Progenitor cell of endocrine pancreas (in vitro differentiated cells): ENCODE measurements at places on chromosomes 4 and X.

DNA sequence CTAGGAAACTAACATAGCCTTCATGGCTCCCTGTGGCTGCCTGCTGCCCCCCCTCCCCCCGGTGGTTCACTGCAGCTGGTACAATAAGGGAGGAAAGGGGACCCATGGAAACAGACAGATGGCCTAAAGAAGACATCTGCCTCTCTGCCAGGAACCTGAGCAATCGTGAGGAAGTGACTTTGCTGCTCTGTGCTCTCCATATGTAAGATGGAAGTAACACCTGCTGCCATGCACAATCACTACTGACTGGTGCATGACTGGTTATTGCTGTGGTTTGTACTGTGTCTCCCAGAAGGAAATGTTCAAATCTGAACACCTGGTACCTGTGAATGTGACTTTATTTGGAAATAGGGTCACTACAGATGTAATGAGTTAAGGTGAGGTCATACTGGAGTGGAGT is 43.6 kb downstream of the CD99L2 start:
- DNase-seq, result no peak

DNA sequence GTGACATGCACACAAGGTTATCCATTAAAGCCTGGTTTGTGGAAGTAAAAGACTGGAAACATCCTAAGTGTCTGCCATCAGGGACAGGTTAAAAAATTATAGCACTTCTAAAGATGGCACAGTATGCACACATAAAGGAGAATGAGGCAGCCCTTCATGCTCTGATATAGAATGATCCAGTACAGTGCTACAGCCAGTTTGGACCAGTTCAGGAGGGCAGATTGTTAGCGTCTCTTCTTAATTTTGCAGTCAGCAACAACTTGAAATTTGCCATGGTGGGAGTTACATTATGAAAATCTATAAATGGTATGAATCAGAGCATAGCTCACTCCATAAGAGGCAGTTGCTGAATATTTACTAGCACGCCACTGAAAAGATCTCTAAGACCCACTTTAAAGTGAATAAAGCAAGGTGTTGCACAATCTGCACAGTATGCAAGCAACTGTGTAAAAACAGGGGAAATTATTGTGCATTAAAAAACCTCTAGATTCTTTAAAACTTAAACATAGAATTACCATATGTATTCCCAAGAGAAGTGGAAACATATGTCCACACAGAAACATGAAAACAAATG is 20.3 kb upstream of the SOD3 start:
- no peak for DNase-seq

- peak; percentile 44 for DNase-seq
These were observed 44.4 kb upstream of the TMSB15B start for GRCh38 chrX:103918050-103918449.

DNA sequence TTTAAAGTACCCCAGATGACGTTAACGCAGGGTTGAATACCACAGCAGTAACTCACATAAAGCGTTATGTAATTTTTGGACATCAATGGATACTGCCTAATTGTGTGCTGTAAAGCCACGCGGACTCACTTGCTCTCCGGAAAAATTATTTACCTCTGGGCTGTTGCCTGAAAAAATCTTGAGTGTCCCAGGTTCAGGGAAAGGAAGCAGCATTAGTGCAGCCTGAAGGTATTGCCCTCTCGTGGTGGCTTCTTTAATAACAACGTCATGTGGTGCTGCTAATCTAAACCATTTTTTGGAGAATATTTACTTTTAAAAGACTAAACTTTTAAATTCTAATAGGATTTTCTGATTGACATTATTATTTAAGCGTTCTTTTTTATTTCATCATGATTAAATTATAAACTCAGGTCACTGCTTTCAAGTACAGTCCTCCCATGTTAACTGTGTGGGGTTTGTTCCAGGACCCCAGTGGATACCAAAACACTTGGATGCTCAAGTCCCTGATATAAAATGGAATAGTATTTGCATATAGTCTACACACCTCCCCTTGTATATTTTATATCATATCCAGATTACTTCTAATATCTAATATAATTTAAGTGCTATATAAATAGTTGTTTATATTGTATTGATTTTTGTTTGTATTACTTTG is 384.8 kb downstream of the FAM133A start:
- DNase-seq, result no peak

GRCh38 chr4:126701756-126702155 is 931.0 kb upstream of the INTU start:
- DNase-seq, result no peak

DNA sequence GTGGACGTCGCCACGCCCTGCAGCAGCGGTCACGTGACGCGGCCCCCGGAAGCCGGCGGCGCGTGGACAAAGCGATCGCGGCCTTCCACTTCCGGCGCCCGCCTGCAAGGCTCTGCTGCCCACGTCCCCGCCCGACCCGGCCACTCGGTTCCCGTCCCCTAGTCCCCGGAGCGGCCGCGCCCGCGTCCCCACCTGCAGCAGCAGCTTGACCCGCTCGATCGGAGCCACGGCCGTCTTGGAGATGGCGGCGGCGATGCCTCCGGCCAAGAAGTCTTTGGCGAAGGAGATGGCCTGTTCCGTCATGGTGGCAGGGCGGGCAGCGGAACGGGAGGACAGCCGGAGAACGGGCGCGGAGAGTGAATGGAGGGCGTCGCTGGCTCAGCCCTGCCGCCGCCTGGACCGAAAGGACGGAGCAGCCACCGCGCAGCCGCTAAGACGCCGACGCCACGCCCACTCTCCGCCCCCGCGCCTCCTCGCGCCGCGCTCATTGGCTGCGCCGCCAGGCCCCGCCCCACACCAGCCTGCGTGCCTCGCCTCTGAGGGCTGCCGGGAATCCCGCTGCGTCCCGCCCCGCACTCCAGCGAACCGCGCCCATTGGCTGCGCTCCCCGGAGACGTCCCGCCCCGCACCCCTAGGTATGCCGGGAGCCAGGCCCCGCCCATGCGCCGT is at the start of gene SLC25A6:
SLC25A6 (minus strand) TSS at position 407 of the 669 bp plus-strand sequence; CDS start at position 303, 104 bp downstream.
- peak; percentile 99 for DNase-seq

DNA sequence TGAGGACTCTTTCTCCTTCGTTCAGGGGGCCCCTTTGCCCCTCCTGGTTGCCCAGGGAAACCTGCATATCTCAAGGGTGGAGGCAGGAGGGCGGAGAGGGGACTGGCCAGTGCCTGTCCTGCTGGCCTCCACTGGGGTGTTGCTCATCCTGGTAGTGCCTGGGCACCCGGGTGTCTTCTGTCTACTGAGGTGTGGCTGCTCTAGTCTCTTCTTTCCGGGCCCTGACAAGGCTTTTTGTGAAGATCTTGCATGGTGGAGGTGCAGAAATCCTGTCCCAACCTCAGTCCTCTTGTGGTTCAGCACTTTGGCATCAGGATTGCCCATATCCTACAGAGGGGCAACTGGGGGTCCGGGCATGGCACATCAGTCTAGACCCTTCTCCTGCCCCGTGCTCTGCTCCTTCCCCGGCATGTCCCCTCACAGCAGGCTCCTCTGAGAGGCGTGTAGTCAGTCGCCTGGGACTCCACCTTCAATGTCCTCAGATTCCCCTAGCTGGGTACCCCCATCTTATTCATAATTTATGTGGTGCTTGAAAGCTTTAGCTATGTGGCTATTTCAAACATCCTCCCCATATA is 1.9 kb downstream of the CCDC110 start:
- no peak for DNase-seq

GRCh38 chr4:126265888-126266287 is 951.1 kb downstream of the FAT4 start:
- DNase-seq, result no peak

GRCh38 chr4:86482306-86483172 is 111.6 kb upstream of the PTPN13 start:
- DNase-seq, result no peak

DNA sequence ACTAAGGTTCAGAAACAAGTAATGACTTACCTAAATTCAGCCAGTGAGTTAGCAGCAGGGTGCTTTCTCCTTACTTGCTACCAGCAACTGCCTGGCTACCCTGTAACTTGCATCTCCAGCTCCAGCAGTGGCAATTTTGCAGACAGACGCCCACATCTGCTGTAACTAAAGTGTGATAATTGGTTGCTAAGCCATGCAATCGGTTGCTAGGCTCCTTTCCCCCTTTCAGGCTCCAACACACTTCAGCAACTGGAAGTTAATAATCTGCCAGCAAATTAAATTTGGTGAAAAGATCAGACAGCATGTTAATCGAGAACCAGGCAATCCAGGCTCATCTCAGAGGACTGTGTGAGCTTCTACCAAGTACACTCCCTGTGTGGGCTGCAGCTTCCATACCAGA is 24.2 kb upstream of the ARHGEF9 start:
- no peak for DNase-seq

DNA sequence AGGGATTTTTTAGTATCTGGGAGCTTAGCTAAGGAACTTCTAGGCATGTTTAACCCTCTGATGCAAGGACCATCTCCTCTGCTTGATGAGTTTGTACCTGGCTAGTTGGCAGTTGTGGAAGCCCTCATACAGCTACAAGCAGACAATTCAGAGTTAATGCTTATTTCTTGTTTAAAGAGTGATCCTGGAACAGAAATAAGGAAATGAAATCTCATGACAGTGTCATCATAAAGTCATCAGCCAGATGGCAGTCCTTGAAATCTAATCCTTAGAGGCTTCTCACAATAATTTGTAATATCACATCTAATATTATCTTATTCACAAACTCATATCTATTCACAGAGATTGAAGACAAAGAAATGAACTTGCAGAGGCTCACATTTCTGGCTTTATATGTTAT is 581.6 kb upstream of the FTHL17 start:
- DNase-seq, result no peak

GRCh38 chr4:146379744-146380143 is 142.0 kb downstream of the SLC10A7 start:
- no peak for DNase-seq

- DNase-seq, result no peak
These were observed 90.8 kb upstream of the SHISA3 start for GRCh38 chr4:42306221-42307109.

DNA sequence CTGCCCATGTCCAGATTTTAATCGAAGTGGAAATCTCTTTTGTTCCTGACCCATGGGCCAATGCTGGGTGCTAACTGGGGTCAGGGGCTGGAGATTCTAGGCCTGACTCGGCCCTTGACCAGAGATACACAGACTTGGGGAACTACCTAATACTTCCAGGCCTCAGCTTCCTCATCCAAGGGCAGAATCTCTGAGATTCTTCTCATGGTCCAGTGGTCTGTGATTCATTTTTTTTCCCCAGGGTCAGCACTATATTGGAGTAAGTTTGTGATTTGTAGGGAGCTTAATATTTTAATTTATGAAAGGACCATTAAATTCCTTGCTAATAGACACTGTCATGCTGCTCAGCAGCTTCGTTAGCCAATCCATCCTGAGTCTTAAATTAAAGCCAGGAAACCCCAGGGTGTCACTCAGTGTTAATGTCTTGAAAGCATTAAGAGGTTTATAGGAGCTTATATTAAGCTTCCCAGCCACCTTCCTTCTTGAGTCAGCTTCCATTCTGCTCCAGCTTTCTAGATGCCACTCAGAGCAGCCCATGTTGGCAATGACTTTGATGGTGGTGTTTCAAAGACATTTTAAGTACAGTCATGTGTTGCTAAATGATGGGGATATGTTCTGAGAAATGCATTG is 27.0 kb upstream of the PROM1 start:
- DNase-seq, result no peak

GRCh38 chr4:127759228-127759820 is 22.8 kb upstream of the HSPA4L start:
- no peak for DNase-seq

DNA sequence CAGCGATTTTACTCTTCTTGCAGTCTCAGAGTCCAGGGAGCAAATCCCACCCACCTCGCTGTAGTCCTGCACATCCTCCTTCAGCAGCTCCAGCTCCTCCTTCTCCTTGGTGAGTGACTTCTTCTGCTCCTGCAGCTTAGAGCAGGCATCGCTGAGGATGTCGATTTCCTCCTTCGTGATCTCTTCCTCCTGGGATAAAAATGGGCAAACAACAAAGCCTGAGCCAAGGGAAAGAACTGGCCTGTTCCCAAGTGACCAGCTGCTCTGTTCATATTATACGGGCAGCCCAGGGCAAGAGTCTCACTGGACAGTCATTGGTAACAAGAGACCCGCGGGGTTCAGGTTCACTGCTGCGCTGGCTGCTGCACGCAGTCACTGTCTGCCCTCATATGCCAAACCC is 26.2 kb downstream of the FGFR3 start:
- no peak for DNase-seq

DNA sequence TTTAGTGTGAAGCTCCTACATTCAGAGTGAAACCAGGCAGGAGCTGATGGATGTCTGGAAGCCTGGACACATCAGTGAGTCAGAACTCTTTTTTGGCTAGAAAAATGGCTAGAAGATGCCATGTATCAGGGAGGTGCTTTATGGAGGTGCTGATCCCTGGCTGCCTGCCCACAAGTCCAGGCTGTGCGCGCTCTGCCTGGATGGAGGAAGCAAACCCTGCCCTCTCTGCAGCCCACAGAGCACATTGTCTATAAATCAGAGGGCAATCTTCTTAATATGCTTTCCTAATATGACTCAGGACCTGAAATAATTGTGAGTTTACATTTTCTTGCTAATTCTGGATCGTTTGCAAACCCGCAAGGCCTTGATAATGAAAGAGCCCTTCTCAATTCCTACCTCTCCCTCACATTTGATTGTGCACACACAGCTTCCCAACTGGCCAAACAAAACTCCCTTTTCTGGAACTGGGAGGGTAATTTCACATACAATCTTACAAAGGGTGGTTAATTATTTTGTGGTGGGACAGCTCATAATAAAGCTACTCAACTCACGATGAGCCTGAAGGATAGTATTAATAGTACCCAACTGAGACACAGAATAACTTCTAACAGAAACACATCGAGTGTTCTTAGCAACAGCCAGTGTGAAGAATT is 11.7 kb downstream of the MFAP3L start:
- DNase-seq, result no peak

GRCh38 chr4:16573206-16573605 is 325.2 kb downstream of the LDB2 start:
- DNase-seq, result no peak

DNA sequence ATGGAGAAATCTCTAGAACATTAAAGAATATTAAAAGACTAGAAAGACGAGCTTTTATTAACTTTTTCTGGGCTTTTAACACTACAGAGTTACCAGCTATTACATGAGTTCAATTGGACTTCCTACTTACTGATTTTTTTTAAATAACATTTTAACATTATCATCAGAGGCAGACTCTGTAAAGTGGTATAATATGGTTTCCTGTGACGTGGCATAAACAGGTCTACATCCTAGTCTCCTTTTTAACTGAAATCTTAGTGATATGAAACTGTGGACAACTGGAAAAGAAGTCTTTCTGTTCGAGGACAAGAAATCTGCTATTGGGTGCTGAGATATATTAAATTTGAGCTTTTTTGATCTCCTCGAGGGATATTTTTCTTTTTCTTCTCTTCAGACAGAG is 48.7 kb upstream of the ABCG2 start:
- DNase-seq, result no peak

DNA sequence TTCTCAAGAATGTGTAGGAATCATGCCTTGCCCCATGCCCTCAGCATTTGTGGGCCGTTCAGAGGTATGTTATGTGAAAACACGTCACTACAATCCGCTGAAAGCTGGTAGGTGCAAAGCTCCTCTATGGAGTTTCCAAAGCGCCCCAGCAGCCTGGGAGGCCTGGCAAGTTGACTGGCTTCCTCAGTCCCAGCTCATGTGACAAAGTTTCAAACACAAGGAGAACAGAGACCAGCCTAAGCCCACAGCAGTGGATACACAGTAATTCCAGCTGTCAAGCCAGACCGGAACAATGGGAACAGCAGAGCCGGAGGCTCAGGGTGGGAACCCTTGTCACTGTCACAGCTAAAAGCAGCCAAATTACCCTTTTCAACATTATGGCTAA is 33.5 kb downstream of the NAT8L start:
- DNase-seq, result no peak

- no peak for DNase-seq
These were observed 423.3 kb downstream of the CENPC start for GRCh38 chr4:67122029-67122428.

GRCh38 chrX:57595381-57595811 is 3.6 kb downstream of the ZXDB start:
- no peak for DNase-seq
